ENCODE measurements at places on chromosomes 7 and 10.
A peak's percentile ranks its signal among the peaks of the same experiment; 100 is the strongest.

DNA sequence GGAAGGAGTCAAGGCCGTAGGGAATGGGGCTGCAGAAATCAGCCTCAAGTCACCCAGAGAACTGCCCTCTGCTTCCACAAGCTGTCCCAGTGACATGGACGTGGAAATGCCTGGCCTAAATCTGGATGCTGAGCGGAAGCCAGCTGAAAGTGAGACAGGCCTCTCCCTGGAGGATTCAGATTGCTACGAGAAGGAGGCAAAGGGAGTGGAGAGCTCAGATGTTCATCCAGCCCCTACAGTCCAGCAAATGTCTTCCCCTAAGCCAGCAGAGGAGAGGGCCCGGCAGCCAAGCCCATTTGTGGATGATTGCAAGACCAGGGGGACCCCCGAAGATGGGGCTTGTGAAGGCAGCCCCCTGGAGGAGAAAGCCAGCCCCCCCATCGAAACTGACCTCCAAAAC, 50.2 kb upstream of the PDCD4 start:
- DNase-seq: no peak

GRCh38 chr7:24885305-24885704, 94.7 kb downstream of the OSBPL3 start:
- DNase-seq: no peak

GRCh38 chr10:4981722-4982471, 18.7 kb downstream of the AKR1C1 start:
- DNase-seq: no peak

GRCh38 chr10:72048450-72049124, 39.8 kb downstream of the SPOCK2 start:
- DNase-seq: peak; percentile 73

DNA sequence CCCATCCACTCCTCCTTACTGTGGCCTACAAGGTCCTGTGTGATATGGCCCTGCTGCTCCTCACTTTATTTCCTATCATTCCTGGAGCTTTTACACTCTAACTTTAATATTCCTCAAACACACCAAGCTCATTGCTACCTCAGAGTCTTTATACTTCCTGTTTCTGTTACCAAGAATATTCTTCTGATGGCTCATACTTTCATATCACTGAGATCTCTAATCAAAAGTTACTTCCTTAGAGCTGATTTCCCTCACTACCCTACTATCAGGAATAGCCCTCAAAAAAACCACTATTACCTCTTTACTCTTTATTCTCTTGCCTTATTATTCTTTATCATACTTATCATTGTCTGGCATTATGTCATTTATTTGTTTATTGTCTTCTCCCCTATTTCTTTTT, 5.8 kb upstream of the PPP3CB start:
- no peak for DNase-seq

DNA sequence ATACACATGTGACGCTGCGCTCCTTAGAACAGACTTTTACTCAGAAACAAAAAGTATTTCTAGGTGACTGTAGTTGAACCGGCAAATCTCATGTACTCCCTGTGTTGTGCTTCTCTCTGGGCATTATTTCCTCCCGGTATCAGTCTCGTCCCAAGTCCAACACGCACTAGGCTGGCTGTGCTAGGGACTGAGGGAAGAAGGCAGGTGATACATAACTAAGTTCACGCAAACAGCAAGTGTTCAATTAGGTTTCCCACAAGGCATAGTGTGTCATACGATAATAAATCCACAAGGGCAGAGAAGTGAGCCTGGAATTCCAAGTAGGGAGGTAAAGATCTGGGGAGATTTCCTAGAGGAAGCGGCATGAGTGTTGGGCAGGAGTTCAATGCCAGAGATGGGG, 20.4 kb downstream of the FAM53B start:
- no peak for DNase-seq

- no peak for DNase-seq
These were observed 206.5 kb upstream of the CNTNAP2 start for GRCh38 chr7:145909991-145910513.

Data from NCI-H446 treated with DMSO at 0.1 percent for 48 hours (cell line).